ENCODE measurements at places on chromosomes 4 and X.

GRCh38 chr4:163344147-163345125 lies 744 bp downstream of the NPY5R start:
- no peak for DNase-seq

DNA sequence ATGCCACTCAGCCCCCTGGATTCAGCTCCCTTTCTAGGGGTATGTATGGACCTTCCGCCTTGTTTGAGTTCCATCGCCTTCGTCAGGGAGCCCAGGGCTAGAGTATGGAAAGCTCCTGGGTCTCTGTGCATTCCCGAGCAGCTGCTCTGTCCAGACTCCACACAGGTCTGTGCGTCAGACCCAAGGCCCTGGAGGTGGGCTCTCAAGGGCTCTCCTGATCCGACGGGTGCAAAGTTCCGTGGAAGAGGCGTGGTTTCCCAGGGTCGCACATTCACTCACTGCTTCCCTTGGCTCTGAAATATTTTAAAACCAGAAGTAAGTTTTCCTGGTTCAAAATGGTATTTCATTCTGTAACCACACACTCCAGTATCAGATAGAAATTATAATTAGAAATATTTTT lies 863.2 kb downstream of the TRIML1 start:
- DNase-seq = no peak

DNA sequence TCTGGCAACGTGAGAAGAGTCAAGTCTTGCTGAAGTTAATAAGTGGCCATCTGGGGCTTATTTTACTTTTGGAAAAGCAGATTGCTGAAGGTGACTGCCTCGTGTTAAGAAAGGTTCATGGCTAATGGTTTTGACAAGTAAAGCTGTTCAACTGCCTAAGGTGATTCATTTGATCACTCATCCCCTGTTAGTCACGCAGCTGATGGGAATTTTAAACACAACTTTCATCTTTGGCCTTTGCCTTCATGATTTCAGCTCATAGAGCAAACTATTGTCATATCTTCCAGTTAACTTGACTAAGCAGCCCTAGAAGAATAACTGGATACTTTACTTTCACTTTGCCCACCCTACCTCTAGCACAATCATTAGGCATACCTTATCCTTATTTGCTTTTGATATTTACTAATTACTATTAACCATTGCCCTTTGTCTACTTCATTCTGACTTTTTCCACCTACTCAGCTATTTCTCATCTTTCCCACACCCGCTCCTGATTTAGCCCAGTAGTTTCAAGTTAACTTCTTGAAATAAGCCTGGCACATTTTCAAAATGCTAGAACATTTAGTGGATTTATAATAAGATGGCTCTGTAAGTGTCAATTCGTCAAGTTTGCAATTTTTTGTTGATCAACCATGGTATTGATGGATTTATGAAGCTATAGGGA lies 170.6 kb upstream of the S100G start:
- no peak for DNase-seq

GRCh38 chrX:100445593-100445992 lies 35.5 kb upstream of the PCDH19 start:
- no peak for DNase-seq

DNA sequence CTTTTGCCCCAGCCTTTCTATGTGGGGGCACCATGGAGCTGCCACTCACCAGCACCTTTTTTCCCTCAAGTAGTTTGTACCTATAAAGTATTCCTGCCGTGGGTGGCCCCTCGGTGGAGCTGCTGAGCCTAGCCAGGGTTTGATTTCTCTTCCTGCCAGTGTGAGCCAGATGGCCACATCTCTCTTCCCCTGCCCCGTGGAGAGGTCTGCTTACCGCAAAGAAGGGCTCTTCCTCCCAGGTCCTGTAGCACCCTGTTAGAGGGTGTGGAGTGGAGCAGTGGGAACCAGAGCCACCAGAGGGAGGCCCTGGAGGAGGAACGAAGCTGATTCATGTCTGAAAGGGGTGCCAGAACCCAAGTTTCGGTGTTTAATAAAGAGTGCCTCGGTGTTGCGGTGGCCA lies 95.4 kb downstream of the PTTG2 start:
- no peak for DNase-seq

GRCh38 chr4:159368320-159368719 lies 265.4 kb downstream of the RAPGEF2 start:
- DNase-seq = no peak

GRCh38 chr4:6548201-6548881 lies 26.6 kb upstream of the MAN2B2 start:
- peak; percentile 10 for DNase-seq

GRCh38 chr4:184288451-184289178 lies 70.9 kb upstream of the ENPP6 start:
- no peak for DNase-seq

- DNase-seq = no peak
These were observed 1.5 kb upstream of the BCOR start for GRCh38 chrX:40099055-40099958.

- DNase-seq = no peak
These were observed 265.6 kb downstream of the KLHL13 start for GRCh38 chrX:117851025-117851424.

GRCh38 chr4:70734168-70734954 lies 12.6 kb downstream of the RUFY3 start:
- peak; percentile 21 for DNase-seq

DNA sequence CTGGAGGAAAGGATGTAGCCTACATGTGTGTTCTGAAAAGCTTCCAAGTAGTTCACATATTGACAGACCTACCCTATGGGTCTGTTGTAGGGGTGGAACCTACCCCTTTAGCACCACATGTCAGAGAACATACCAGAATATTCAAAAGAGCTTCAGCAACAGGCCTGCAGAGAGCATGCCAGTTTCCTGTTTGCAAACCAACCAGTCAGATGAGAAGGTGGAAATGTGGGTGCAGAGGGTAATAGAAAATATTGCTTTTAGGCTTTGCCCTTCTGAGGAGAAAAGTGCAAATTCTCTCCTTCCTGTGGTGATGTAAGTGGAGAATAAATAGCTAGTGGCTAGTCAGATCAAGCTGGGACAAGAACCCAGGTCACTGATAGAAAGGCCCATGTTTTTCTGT lies 16.4 kb downstream of the INTS6L start:
- no peak for DNase-seq

GRCh38 chr4:71188951-71189350 lies 149.9 kb upstream of the SLC4A4 start:
- DNase-seq = no peak

GRCh38 chr4:6920171-6920570 lies 10.5 kb downstream of the TBC1D14 start:
- peak; percentile 51 for DNase-seq

GRCh38 chrX:149462849-149463248 lies 42.3 kb downstream of the IDS start:
- DNase-seq = no peak

- DNase-seq = no peak
These were observed at the start of gene UNC5C for GRCh38 chr4:95548738-95549245. Gene UNC5C (minus strand): TSS chr4:95548973.

DNA sequence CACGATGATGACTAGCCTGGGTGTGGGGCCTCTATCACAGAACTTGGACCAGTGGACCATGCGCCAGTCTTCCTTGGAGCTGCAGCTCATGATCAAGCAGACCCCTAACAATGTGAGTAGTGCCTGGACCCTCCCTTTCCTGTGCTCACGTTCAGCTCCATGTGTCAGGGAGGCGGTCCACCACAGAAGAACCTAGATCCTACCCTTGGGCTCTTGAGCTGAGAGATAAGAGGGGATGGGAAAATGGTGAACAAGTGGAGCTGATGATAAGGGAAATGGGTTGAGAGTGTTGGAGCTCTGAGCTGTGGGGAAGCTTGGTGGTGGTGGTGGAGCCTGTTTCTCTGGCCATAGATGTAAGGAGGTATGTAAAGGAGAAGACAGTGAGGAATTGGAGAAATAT lies 13.1 kb downstream of the MED12 start:
- DNase-seq = no peak

DNA sequence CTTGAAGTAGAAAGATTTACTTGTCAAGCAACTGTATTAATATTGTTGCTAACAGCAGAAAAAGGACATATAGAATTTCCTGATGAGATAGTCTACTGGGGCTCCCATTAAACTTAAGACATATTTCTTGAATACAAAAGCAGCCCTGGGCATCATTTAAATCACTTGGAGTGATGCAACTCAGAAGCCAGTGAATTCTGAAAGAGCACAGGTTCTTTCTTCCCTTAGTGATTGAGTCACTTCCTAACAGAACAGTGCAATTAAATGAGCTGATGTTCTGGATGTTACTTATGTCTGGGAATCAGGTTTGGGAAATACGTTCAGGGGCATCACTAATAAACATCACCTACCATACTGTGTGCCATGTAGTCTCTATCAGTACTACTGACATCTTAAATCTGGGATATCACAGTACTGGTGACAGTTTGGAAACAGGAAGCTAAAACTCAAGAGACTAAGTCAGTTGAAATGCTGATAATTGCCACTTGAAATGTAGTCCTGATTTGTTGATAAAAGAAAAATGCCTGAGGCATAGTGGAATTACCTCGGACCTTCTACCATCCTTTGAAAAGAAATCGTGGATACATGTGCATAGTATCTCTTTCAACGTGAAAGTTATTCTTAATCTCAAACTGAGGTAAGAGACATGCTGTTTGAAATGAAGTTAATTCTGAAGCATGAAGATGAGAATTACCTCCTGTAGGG lies 249.2 kb upstream of the GPRIN3 start:
- DNase-seq = no peak

DNA sequence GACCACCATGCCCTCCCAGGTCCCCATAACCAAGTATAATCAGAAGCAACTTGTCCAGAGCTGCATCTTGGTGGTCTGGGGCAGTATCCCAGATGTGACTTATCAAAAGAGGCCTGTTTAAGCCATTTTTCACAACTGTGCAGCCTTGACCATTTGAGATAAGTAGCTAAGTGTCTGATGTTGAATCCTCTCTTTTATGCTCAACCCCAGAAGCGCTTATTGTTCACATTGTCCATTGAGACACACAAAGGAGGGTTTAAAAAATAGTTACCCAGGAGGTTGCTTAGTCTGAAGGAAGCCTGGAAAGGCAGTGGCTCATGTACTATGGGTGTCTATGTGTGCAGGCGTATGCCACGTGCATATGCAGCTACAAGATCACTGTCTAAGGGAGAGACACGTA lies 27.0 kb downstream of the ENPP6 start:
- DNase-seq = no peak

- DNase-seq = no peak
These were observed 1085.4 kb upstream of the INTU start for GRCh38 chr4:126547352-126547751.

DNA sequence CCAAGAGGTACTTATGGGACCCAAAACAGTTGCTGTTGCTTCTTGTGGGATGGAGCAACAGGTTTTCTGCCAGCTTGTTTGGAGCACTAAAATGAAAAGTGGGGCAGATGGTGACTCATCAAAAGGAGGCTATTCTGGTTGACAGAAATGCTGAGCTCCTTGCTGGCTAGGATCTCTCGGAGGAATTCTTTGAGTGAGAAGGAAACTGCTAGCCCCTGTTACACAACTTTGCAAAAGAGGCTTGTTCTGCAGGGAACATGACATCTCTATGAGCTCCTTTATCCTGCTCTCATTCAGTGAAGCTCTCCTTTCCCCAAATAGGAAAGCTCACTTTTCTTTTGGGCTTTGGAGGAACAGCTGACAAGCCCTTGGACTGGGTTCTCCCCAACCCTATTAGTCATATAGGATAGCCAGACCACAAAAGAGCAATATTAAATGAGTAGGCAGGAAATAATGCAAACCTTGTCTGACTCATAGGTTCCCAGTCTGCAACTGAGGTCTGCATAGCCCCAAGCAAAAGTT lies 108.3 kb downstream of the CDS1 start:
- no peak for DNase-seq

GRCh38 chrX:72128881-72129280 lies 2.8 kb downstream of the RTL5 start:
- DNase-seq = no peak

- DNase-seq = peak; percentile 36
These were observed 186.4 kb upstream of the GALNT7 start for GRCh38 chr4:172982151-172982590.

- DNase-seq = no peak
These were observed 47.4 kb upstream of the IL21 start for GRCh38 chr4:122668241-122668640.

GRCh38 chr4:150960079-150960478 lies 55.0 kb downstream of the LRBA start:
- no peak for DNase-seq

- no peak for DNase-seq
These were observed 613.3 kb downstream of the BCOR start for GRCh38 chrX:39484159-39485068.

DNA sequence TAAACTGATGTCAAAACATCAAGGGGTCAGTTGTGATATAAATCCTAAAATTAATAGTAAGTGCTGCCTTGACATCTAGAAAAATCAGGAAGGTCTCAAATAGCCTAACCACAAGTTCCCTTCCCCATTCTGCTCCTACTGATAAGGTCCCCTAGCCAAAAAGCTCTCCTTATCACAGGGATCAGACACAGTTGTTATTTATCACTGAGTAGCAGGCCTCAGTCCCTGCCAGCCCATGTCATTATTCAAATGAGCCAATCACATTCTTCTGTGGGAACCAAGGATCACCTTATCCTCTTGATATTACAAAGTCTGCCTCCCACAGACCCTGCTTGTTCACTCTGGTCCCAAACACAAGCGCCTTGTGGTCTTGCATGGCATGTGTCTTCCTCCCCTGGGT lies 23.3 kb upstream of the TMEM255A start:
- no peak for DNase-seq

GRCh38 chr4:139619644-139620043 lies 46.0 kb upstream of the MGST2 start:
- DNase-seq = no peak

Data from DMS79 treated with DMSO at 0.1 percent for 48 hours (cell line).